ENCODE measurements at places on chromosomes 1 and 21.

DNA sequence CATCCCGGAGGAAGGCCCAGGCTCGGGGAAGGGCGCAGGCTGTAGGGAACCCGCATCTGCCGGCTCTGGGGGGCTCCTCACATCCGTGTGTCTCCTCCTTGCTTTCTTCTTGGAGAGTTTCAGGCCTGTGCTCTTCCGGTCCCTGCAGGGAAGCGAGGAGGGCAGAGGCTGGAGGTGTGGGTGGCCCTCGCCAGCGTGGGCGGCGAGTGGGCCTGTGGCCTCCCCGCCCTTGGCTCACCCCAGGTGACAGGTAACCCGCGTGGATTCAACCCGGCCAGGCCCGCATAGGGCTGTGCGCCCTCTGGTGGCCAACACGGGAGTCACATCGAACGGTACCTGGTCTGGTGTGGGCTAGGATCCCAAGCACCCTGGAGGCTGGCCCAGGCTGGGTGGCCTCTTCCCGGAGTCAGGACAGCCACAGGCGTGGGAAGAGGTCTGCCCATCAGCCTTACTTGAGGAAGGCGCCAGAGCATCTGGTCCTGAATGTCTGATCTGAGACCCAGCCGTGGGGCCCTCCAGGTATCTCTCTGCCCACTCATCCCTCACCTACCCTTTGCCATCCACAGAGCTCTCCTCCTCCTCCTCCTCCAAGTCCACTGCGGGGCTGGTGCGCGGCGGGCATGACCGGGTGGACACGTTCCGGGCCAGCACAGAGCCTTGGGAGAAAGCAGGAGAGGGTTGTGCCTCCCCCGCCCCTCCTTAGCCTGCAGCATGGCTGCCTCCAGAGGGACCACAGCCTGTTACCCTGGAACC lies 9.6 kb upstream of the TNFRSF25 start:
- peak; percentile 92 for DNase-seq

DNA sequence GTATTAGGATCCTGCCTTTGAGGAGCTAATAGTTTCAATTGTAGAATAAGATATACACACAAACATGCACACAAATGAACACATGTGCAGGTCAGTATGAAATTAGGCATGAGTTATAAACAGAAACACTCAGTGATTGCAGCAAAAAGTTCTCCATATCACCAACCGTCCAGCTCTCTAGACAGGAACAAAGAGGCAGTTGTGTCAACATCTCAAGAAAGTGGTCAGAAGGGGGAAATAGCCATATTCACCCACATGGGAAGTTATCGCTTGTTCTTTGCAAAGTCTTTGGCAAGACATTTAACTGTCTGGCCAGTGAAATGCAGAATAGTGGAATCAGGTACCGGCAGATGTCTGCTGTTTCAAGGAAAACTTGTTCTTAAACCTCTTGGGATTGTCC lies 29.4 kb upstream of the PIGC start:
- no peak for DNase-seq

DNA sequence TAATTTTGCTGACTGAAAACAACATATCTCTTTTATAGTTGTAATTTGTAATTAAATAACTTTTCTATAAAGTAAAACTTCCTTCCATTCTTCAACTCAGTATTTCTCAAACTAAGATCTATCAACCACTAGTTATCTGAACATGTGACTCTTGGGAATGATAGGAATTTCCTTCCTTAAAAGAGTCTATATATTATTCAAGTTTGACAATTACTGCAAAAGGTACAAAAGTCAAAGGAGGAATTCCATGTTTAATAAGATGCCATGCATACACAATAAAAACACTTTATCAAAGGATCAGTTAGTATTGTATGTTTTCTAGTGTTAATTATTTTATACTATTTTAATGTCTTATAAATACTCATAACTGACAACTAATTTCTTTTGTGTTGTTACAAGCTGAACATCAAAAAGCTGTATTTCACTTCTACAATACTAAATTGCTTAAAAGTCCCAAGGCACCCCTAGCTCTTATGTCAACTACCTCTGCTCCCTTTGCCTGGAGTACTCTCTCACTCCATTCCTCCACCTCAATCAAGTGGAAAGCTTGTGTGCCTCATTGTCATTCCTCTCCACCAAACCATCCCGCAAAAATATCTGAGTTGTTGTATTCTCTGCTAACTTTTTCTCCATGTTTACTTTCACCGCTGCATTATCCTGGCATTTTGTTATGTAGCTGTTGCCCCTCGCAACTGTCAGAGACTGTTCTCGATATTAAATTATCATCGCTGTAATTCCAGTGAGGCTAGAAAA lies 67.9 kb downstream of the SLC44A5 start:
- DNase-seq: no peak

DNA sequence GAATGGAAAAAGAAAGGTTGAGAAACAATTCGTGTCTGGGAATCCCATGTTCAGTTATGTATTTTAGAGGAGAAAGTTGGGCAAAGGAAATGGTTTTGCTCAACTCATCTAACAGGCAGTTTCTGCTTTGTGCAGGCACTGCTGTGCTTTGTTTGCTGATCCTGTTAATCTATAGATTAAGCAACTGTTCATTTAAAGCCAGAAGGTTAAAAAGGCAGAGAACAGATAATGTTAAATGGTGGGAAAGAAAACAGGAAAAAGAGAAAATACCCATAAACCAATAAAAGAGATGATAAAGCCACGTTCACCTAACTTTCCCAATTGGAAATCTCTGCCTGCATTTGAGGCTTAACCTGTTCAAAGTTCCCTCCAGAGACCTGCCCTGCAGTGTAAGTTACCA lies 70.0 kb downstream of the APP start:
- no peak for DNase-seq

GRCh38 chr1:237098541-237098940 lies 56.6 kb downstream of the RYR2 start:
- no peak for DNase-seq

GRCh38 chr1:29767088-29767685 lies 530.9 kb downstream of the PTPRU start:
- no peak for DNase-seq

- DNase-seq: no peak
Observed at GRCh38 chr1:81554108-81554507, 246.6 kb upstream of the ADGRL2 start.

DNA sequence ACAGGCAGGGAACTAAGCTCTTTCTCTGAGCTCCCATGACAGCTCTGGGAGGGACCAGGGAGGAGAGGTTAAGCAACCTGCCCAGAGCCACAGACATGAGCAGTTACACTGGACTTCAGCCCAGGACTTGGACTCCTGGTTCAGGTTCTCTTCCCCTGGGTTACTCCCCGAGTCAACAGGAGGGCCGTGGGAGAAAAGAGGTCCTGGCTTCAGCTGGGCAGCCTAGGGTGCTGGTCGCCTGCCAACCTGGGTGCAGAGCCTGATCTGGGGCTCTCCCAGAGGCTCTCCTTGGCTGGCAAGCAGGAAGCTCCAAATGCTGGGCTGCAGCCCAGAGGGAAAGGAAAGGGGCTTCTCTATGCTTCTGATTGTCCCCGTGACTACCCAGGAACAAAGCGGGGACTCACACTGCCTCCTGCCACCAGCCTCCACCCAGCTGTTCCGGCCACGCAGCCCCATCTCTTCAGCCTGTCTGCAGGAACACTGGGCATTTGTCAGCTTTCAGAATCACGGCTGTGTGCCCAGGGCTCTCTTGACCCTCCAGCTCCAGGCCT lies 141.8 kb downstream of the HIVEP3 start:
- no peak for DNase-seq

GRCh38 chr21:34531399-34531798 lies 19.4 kb upstream of the KCNE1 start:
- DNase-seq: no peak

GRCh38 chr1:172905452-172905851 lies 145.3 kb downstream of the TNFSF18 start:
- no peak for DNase-seq

DNA sequence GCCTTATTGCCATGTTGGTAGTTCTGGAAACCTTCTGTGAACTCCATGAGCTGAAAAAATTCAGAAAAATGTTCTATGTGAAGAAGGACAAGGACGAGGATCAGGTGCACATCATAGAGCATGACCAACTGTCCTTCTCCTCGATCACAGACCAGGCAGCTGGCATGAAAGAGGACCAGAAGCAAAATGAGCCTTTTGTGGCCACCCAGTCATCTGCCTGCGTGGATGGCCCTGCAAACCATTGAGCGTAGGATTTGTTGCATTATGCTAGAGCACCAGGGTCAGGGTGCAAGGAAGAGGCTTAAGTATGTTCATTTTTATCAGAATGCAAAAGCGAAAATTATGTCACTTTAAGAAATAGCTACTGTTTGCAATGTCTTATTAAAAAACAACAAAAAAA lies 57.4 kb downstream of the KCNK1 start:
- no peak for DNase-seq

All from GM20000 (cell line).